Forelimb muscle (tissue), 1 donor: ENCODE measurements at places on chromosomes 5 and 9.

- DNase-seq = no peak
Observed at GRCh38 chr5:113115061-113115460, 138.5 kb downstream of the DCP2 start.

GRCh38 chr9:99361817-99362216, 139.7 kb downstream of the SEC61B start:
- DNase-seq = no peak

- DNase-seq = no peak
Observed at GRCh38 chr5:149062371-149063016, 368 bp downstream of the SH3TC2 start.

GRCh38 chr9:110602281-110602680, 22.7 kb upstream of the SVEP1 start:
- DNase-seq = no peak

- no peak for DNase-seq
Observed at GRCh38 chr9:20551835-20552234, 70.5 kb downstream of the MLLT3 start.
